Activated naive CD8-positive, alpha-beta T cell treated with anti-CD3 and anti-CD28 coated beads for 36 hours (primary cell): ENCODE measurements at places on chromosomes 2 and 18. TPM values are rescaled to one million over a fixed set of nuclear protein-coding genes. Genes with fewer than 3 reads are reported as not detected.

The ANTXR1 gene
- total RNA-seq = 0.91 TPM

The RFX8 gene
- total RNA-seq = not detected

The TFCP2L1 gene
- 0.06 TPM for total RNA-seq

The RGPD3 gene
- total RNA-seq = 0.04 TPM

The IL18R1 gene
- total RNA-seq = 20.6 TPM

The MYO7B gene
- 0.62 TPM for total RNA-seq

The DUSP28 gene
- 6.7 TPM for total RNA-seq

The SMAD2 gene
- total RNA-seq = 101 TPM

- DNase-seq = no peak
Observed at GRCh38 chr2:160294889-160295288, 94.8 kb upstream of the ITGB6 start.

GRCh38 chr2:70201831-70202230, 11.0 kb upstream of the C2orf42 start:
- DNase-seq = no peak

DNA sequence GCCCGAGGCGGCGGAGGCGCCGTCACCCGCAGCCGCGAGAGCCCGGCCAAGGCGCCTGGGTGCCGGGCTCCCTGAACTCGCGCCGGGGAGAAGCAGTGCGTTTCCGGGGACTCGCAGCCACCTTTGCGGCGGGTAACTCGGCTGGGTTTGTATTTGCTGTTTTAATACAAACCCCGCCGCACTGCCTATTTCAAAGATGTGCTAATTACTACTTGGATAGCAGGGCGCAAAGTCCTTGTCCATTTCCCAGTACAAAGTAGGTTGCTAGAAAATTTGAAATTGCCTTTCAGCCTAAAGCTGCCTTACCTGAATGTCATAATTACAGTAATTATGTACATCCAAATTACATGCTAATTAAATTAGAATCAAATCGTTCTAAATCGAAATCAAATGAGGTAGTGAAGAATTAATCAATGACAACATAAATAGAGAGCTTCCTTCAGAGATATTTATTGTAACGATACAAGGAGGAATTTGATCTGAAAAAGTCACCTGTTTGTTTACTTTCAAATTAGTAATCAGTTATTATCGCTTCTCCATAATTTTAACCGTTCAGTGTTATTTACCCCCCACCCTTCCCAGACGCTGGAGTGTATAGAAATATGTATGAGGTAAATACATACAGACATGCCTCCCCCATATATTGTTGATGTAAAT, 8.1 kb downstream of the SP9 start:
- peak; percentile 47 for DNase-seq

DNA sequence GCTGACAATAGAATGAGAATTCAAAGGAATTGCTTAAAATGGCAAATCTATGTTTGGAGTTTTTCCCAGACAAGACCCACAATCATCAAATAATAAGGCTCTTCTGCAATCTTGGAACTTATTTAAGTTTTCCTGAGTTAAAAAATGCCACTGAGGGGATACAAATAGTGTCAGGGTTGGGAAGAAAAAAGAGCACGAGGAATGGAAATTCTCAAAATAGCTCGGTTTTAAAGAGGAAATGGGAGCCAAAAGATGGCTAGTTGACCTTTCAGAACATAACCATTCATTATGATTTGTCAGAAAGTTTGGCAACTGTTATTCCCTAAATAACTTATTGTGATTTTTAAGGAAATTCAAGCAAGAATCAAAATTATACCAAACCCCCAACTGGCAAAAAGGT, 127.7 kb downstream of the RAPGEF4 start:
- no peak for DNase-seq

- no peak for DNase-seq
Observed at GRCh38 chr2:35220461-35220860, 1135.1 kb upstream of the CRIM1 start.

- DNase-seq = no peak
Observed at GRCh38 chr18:11074889-11075288, 74.5 kb downstream of the PIEZO2 start.

DNA sequence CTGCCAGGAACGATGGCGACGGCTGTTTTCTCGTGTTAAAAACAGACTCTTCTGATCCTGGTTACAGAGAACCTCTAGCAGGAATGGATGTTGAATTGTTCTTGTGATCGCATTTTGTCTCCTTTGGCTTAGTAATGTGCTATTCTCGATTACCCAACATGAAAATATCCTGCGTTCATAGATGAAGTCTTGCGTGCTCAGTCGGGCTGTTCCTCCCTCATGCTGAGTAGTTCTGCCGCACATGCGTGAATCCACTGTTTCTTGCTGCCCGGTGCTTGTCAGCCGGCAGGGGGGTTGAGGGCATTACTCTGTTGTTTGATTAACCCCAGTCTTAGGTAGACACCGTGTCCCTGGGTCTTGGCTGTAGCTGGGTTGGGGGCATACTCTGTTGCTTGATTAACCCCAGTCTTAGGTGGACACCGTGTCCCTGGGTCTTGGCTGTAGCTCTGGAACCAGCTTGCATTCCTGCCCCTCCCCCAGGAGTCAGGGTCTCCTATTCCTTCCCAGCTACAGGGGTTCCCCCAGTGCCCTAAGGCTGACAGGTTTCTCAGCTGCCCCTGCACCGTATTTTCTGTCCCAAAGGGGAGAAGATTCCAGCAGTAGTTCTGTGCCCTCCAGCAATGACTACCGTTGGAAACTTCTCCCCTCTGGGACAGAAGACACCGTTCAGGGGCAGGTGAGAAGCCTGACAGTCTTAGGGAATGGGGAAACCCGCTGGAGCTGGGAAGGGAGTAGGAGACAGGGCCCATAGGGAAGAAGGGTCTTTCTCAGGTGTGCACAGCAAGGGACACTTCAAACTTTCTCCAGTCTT, 22.1 kb upstream of the ASB1 start:
- DNase-seq = no peak

GRCh38 chr2:85066006-85066740, 67.0 kb upstream of the TCF7L1 start:
- no peak for DNase-seq

DNA sequence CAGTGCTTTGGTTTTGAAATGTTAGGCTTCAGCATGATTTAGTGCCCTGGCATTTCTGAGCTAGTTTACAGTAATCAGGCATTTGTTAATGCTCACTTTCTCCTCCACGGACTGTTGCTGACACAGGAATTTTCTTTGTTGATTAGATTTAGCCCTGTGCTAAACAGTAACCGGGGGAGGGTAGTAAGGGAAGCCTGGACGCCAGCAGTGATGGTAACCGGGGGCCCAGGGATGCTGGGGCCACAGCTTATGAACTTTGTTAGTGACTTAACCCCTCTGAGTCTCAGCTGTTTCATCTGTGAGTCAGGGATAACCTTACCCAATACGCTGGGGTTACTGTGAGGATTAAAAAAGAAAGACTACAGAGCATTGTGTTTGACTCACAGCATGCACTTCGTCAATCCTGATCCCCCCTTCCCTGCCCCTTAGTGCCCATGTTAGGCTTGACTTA, 33.5 kb downstream of the KLHL29 start:
- no peak for DNase-seq

DNA sequence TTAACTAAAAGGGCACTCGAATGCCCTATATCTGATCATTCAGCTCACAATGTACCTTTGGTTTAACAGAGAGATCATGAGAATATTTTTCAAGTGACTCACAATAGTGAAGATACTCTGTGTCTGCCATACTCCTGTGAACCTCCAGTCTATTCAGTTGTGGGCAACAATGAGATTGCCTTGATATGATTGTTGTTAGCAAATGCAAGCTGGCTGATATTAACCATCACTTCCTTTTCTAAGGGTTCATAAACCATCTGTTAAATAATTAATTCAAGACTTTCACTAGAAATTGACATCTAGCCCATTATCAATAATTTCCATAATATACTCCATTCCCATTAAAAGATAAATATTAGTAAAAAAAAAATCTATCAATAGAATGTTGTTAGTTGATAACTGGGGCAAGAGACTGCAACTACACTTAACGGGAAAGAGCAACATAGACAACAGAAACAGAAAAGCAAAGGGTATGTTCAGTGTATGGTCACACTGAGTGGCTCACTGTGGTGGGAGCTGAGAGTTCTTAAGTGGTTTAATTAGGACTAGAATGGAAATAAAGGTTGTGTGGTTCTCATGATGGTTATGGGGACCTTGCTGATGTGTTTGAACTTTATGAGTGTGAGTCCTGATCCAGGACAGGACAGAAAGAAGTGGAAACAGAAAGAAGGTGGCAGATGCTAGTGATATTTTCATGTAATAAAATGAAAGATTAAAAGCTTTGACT, 11.9 kb downstream of the IL18RAP start:
- peak; percentile 32 for DNase-seq

DNA sequence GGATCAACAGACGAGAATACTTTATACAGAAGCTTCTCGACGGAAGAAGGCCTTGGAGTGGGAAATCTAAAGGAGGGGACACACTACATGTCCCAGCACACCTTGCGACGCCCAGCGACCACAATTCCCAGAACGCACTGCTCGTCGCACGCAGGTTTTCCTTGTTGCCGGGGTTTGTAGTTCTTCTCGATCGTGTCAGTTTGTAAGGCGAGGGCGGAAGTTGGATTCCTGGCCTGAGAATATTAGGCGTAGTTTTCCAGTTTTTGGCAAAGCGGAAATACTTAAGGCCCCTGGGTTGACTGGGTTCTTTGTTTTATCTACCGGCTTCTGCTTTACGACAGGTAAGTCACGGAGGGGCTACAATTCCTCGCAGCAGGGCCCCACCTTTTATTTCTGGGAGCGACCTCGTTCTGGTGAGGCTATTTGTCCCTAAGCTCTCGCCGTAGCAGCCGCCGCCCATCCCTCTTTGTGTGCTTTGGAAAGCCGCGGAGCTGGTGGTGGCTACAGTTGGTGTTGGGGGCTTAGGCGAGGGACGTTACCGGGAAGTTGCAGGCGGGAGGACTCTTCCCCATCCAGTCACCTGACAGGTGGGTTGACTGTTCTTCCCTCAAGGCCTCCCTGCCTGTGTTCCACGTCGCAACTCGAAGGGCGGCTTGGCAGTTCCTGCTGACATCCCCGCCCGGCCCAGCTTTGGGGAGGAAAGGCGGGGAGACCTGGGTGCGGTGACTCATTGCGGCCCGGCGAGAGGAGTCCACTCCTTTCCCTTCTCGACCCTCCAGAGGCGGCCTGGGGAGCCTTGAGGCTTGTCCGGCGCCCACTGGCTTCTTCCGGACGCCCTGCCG, at the start of gene DYNC1I2:
TSS of gene DYNC1I2 (plus strand) at position 183 of the 842 bp plus-strand sequence. CDS start 2,687 bp downstream, outside the sequence.
- DNase-seq = peak; percentile 79

GRCh38 chr2:208311321-208311720, 45.3 kb downstream of the PIKFYVE start:
- DNase-seq = no peak

- DNase-seq = no peak
Observed at GRCh38 chr2:1207962-1208510, 205.2 kb upstream of the TPO start.

GRCh38 chr2:41914936-41915335, 132.9 kb upstream of the PKDCC start:
- no peak for DNase-seq

DNA sequence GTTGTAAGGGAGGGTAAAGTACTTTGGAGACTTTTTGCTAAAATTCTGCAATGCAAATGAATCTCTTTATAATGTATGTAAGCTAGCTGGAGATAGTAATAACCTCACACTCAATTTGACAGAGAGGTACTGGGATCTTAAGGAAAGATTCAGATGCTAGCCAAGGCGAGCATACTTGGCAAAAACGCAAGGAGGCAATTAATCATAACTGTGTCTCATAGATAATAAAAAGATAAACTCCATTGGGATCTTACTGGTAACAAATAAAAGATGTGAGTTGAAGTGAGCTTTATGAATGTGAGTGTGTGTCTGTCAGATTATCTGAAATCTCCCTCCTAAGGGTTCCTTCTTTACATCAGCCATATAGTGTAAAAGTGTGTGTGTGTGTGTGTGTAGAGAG, 533.0 kb downstream of the TMX3 start:
- DNase-seq = no peak

- DNase-seq = peak; percentile 90
Observed at GRCh38 chr2:3223080-3223923, 154.3 kb downstream of the EIPR1 start.

DNA sequence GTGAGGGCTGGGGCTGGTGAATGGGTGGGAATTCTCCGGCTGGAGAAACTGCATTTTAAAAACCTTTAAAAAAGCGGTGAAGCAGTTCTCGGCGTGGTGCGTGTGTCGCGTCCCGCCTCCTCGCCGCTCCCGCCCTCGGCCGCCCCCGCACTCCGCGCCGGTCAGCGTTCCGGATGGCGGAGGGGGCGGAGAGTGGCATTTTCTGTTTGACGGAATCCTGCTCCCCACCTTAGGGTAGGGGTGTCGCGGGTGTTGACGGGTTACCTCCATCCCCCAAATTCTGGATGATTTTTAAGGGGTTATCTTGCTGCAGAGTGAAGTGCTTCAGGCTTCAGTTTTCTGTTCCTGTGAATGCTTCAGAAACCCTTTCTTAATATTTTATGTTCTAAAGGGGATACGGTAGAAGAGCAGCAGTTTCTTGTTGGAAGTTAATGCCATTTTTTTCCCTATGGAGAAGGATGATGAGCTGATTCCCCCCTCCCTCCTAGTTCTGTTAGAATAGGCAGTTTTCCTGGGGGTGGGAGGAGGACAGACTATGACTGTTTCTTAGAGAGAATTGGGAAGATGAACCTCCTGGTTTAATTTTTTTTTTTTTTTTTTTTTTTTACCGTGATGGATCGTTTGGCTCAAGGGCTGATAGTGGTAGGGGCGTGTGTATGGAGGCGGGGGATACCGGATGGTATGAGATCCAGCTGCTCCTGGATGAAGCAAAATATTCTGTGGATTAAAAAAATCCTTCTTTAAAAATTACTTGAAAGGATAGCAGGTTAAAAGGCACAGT, 756 bp downstream of the ABI2 start:
- peak; percentile 70 for DNase-seq

DNA sequence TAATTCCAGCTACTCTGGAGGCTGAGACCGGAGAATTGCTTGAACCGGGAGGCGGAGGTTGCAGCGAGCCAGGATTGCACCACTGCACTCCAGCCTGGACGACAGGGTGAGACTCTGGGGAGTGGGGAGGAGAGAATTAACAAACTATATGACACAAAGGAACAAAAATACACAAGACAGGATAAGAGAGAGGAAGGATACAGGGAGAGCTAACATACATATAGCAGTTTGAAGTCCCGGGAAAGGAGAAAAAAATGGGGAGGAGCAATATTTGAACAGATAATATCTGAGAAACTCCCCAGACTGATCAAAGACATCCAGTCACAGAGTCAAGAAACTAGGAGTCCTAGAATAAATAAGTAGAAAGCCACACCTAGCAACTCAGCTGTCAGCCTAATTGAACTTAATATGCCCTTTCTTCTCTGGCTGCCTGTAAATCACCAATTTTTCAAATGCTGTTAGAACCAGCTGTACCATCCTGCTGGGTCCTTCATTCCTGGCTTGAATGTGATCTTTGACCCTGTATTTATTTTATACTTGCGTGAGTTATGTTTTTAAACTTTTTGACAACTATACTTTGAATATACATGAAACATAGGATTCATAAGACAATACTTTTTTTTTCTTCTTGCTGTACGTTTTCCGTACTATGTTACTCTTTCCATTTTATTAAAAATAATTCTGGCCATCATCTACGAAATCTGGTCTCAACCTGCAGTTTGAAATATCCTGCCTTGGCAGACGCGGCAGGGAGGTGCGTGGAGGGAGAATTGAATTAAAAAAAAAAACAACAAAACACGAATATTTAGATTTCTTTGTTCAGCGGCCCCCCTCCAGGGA, 876 bp upstream of the CYP27A1 start:
- no peak for DNase-seq
